ENCODE measurements at places on chromosomes 3 and 15. TPM values are rescaled to one million over a fixed set of nuclear protein-coding genes. Genes with fewer than 3 reads are reported as not detected.
A peak's percentile ranks its signal among the peaks of the same experiment; 100 is the strongest.

DNA sequence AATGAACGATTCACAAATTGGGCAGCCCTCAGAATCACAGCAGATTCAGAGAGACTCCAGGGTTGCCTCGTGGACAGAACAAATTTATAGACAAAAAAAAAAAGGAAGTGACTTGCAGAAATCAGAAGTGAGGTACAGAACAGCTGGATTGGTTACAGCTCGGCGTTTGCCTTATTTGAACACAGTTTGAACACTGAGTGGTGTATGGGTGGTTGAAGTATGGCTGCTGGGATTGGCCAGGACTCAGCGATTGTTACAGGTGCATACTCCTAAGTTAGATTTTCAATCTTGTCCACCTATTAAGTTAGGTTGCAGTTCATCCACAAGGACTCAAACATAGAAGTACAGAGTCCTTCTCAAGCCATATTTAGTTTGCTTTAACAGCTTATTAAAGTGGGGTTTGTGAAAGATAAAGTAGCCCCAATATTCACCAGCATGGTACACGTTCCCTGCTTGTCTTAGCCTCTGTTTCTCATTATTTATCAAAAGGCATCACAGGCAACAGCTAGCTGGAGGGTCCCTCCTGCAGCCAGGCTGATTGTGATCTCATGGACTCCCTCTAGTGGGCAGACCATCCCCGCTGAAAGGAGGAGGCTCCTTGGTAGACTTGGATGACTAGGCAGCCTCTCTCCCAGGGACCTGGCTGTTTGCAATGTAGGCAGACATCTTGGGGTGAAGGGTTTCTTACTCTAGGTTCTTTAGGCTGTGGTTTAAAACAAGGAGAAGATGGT is 17.6 kb upstream of the ALDH1L1 start:
- DNase-seq = peak; percentile 21

- no peak for DNase-seq
Observed at GRCh38 chr15:70517194-70517590, 246.2 kb downstream of the UACA start.

- DNase-seq = no peak
Observed at GRCh38 chr15:72368899-72369298, 6.9 kb downstream of the HEXA start.

DNA sequence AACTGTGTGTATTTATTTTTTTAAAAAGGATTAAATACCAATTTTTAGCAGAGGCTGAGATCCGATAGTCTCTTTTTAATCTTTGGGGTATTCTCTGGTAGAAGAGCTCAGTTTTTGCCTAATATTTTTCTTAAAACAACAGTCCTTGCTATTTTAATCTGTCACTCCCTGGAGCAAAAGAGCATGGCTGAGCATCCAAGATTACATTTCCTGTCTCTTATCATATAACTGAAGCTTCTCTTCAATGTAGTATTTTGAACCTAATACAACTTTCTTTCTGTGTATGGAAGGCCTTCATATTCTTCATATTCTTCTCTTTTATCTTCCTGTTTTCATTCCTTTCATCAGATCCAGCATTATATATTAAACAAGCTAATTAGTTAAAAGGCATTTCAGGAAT is 293.7 kb downstream of the NSUN3 start:
- DNase-seq = no peak

DNA sequence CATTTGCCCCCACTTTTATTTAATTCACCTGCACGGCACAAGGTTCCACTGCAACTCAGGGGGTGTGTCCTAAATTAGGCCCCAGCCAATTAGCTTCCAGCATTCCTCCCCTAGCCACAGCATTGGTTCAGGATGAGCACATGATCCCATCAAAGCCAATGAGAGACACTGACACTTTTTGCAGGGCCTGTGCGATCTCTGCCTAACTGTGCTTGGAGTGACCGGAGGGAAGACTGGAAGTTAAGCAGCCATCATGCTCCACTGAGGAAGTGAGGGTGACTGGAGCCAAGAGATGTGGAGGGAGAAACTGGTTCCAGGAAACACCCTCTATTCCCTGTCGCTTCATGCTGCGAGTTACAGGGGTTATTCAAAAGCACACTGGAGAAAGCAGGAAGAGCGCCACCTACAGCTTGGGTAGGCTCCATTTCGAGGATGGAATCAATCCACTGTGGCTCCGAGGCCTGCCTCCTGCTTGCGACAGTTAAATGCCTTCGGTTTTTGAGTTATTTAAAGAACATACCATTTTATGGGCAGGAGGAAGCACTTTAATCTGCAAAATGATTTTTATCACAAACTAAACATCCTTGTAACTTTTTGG is 122.2 kb upstream of the WNT5A start:
- no peak for DNase-seq

DNA sequence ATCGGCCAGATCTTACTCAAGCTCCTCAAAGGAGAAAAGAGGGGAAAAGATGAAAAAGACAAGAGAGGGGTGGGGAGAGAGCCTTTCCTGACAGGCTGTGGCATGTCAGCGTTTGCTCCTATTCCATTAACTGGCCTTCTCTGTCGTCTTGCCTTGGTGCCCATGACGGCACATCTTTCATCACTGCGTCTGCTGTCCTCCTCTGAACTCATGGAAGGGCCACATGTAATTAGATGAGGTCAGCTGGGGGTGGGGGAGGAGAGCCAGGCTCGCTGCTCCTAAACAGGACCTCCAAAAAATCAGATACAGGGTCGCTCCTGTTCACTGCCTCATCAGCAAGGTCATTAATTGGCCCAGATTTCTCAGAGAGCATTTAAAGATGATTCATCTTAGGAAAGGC is 49.7 kb downstream of the LRTM1 start:
- no peak for DNase-seq

DNA sequence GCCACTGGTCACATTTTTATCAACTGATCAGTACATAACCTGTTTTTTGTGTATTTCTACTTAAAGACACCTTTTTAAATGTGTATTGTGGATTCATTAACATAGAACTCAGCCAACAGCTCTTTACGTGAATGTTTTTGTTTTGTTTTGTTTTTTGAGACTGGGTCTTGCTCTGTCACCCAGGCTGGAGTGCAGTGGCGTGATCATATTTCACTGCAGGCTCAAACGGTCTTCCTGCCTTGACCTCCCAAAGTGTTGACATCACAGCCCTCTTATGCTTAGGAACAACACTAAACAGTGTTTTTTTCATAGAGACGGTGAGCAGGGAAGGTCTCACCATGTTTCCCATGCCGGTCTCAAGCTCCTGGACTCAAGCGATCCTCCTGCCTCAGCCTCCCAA is 9.9 kb downstream of the PSMA4 start:
- no peak for DNase-seq

- no peak for DNase-seq
Observed at GRCh38 chr3:16886303-16886683, 1.5 kb downstream of the PLCL2 start.

RTP1 gene
- total RNA-seq = not detected

YEATS2 gene
- total RNA-seq = 45.3 TPM
